Kidney capillary endothelial cell (primary cell): ENCODE measurements at places on chromosomes 4 and X.

GRCh38 chr4:153511104-153511503 is 44.9 kb downstream of the TMEM131L start:
- no peak for DNase-seq

DNA sequence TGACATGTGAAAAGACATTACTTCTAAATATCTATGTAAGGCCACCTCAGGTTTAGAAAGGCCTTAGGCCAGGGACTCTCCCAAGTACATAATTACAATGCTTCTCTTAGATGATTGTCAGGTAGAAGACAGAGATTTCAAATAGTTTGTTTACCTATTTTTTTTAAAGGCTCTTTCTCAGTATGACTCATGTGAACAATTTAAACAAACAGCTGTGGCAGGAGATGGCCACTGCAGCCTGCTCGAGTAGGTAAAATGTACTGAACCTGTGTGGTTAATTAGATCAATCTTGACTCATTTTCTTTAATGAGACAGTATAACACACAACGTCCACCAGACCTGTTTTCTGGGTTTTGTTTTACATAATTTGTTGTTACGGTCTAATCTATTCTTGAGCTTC is 50.2 kb downstream of the LEF1 start:
- no peak for DNase-seq

GRCh38 chr4:43089730-43090129 is 197.2 kb downstream of the GRXCR1 start:
- DNase-seq = no peak

DNA sequence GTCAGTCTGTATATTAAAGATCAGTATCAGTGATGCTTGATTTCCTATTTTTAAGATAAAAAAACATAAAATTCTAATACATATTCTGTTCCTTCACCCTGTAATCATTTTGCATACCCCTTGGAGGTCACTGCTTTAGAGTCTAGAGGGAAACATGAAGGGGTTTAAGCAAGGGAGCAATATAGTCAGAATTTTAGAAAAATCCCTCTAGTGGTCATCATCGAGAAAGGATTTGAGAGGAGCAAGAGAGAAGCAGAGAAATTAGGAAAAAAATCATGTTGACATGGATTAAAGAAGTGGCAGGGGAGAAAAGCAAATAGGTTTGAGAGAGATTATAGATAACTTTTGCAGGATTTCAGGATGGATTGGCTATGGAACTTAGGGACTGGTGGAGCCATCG is 11.1 kb downstream of the APEX2 start:
- DNase-seq = peak; percentile 4

DNA sequence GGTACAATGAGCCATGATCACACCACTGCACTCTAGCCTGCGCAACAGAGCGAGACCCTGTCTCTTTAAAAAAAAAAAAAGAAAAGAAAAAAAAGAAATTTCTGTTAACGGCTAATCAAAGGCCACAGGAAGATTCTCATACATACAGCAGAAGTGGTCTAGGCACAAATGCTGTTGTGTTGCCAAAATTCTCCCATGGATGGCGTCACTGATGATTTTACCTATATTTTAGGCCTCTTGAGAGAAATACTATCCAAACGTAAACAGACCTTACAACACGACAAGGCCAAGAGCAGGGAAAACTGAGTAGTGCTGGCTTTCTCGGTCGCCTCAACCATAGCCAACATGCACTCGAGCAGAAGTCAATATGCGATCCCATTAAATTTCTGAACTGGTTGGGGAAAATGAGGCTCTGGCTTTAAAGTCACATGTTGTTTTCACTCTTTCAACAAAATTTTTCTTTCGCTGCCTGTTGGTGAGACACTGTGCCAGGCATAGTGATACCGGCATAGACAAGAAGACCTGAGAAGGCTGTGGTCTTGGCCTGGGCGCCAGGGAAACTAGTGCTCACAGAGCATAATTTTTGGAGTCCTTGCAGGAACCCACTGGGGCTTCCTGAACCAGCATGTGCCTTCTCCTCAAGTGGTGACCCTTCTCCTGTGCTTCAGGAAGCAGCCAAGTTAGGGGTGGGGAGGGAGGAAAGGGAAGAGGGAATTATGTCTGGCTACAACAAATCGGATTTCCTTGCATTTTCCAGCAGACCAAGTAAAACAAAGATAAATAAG is 20.6 kb downstream of the SH3KBP1 start:
- peak; percentile 21 for DNase-seq

GRCh38 chr4:82057990-82058544 is 315.7 kb downstream of the HNRNPD start:
- no peak for DNase-seq

DNA sequence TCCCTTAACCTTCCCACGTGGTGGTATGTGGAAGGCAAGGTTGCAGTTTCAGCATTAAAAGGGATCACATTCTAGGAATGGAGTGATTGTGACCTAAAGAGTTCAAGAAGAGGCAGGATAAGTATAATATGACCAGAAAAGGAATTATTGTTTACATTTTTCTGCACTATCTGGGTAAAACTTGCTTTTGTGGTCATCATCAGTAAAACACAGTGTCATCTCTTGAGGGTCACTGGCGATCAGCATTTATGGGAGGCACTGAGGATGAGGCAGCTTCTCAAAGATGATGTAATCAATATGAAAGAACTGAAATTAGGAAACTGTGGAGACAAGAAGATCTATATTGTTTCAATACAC is 88.7 kb downstream of the CFAP299 start:
- no peak for DNase-seq

GRCh38 chr4:8093587-8094274 is 64.9 kb downstream of the ABLIM2 start:
- DNase-seq = peak; percentile 12

GRCh38 chrX:46929439-46930261 is 17.4 kb downstream of the JADE3 start:
- DNase-seq = peak; percentile 44

GRCh38 chr4:179163147-179163546 is 1720.9 kb upstream of the AGA start:
- DNase-seq = no peak

DNA sequence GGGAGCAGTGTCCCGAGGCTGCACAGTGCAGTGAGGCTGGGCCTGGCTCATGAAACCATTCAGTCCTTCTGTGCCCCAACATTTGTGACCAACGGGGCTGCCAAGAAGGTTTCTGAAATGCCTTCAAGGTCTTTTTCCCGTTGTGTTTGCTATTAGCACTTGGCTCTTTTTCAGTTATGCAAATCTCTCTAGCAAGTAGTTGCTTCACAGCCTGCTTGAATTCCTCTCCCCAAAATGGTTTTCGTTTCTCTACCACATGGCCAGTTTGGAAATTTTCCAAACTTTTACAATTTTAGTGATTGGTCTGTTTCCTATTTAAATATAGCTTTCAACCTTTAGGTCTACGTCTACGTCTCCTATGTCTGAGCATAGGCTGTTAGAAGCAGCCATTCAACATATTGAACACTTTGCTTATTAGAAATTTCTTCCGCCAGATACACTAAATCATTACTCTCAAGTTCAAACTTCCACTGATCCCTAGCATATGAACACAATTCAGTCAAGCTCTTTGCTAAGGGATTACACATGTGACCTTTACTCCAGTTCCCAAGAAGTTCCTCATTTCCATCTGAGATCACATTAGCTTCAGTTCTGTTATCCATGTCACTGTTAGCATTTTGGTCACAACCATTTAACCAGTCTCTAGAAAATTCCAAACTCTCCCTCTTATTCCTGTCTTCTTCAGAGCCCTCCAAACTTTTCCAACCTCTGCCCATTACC is 901.8 kb downstream of the GLUD2 start:
- no peak for DNase-seq

DNA sequence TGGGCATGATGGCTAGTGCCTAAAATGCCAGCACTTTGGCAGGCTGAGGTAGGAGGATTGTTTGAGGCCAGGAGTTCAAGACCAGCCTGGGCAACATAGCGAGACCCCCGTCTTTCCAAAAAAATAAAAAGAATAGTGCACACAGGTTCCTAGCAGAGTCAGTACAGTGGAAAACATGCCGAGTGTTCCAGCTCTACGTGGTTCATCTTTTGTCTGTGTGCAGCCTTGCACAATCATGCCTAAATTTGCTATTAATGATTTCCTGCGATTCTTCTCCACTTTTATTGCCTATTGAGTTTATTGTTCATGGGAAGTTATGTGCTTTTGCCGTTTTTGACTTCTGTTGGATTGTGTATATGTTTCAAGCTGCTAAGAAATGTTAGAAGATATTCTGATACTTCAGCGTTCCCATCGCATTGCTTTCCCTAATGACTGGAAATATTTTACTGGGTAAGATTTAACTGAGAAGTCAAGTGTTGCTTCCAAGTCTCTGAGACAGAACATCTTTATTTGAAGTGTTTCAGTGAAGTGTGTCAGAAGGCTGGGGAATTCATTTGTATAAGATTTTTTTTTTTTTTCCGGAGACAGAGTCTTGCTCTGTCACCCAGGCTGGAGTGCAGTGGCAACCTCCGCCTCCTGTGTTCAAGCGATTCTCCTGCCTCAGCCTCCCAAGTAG is 11.3 kb downstream of the DOCK11 start:
- no peak for DNase-seq
